Right ventricle myocardium superior (tissue), 1 donor: ENCODE measurements at places on chromosomes 5 and 9. TPM values are rescaled to one million over a fixed set of nuclear protein-coding genes. Genes with fewer than 3 reads are reported as not detected.
A peak's percentile ranks its signal among the peaks of the same experiment; 100 is the strongest.

GRCh38 chr5:72308853-72309191 is 11.2 kb downstream of the MRPS27 start:
- no peak for DNase-seq

- no peak for DNase-seq
Observed at GRCh38 chr5:149801307-149801990, 71.3 kb downstream of the PPARGC1B start.

- peak; percentile 90 for DNase-seq
Observed at GRCh38 chr9:132800038-132800648, 77.9 kb downstream of the AK8 start.

- no peak for DNase-seq
Observed at GRCh38 chr9:85727500-85727899, 14.3 kb downstream of the AGTPBP1 start.

DNA sequence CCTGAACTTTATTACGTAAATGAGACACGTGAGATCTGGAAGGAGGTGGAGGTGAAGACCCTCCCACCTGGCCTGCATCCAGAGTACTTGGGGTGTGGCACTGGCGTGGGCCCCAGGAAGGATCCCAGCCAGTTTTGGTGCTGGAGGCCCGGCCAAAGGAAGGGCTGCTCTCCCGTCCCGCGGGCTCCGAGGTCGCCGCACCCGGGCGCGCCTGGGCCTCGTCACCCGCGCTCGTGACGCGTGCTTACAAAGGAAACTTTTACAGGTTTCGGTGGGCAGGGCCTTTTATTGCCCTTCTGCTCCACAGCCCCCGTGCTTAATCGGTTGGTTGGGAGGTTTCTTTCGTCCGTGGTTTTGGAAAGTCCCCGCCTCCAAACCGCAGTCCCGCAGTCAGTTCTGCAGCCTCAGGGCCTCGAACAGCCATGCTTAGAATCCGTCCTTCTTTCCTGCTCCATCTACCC is 29.2 kb downstream of the CDKN2A start:
- peak; percentile 47 for DNase-seq

DNA sequence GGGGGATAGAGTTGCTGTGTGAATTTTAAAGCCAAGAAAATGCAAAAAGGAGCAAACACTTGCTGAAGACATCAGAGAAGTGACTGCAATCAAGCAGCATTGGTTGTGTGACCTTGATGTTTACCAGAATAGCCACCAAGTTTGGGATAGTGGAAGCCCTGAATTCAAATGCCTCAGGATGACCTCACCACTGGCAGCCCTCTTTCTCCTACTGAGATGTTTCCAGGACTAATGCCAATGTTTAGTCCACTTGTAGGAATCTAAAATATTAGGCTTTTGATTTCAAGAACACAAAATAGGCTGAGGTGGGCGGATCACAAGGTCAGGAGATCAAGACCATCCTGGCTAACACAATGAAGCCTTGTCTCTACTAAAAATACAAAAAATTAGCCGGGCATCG is 112.2 kb upstream of the NUDT12 start:
- DNase-seq, result no peak

DNA sequence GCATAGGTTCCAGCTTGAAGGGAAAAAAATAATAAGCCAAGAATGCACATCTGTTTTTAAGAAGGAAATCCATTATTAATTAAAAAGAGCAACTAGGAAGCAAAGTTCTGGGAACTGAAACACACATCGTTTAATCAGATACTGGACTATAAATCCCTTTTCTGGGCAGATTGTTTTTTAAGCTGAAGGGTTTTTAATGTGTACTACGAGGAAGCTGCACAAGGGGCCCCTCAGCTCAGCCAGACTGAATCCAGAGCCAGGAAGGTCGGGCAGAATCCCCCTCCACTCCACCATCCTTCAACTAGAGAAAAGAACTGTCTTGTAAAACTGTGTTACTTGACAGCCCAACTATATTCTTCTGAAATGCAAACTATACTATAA is 49.2 kb downstream of the ROR2 start:
- no peak for DNase-seq

DNA sequence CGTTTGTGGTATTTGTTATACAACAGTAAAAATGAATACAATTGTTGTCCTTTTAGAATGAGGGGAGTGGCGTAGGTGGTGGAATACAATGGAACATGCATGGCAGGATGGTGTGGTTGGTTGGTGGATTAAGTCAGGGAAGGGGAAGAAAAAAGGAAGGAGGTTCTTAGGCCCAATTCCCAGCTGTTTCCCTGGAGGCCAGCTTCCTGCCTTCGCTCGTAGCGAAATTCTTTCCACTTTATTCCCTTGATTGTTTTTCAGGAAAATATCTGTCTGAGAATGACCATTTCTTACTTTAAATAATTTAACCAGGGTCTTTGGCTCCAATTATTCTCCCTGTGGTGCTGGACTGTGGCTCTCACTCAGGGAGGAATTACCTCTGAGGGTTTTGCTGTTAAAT is 24.1 kb upstream of the DMAC1 start:
- no peak for DNase-seq

The LCN10 gene
- 7.7 TPM for total RNA-seq

The CAMK4 gene
- total RNA-seq, result 0.16 TPM

The NXNL2 gene
- not detected for total RNA-seq
